ENCODE measurements at places on chromosomes 16 and 17.

- no peak for DNase-seq
Observed at GRCh38 chr17:78105551-78105950, 23.0 kb downstream of the TMC6 start.

DNA sequence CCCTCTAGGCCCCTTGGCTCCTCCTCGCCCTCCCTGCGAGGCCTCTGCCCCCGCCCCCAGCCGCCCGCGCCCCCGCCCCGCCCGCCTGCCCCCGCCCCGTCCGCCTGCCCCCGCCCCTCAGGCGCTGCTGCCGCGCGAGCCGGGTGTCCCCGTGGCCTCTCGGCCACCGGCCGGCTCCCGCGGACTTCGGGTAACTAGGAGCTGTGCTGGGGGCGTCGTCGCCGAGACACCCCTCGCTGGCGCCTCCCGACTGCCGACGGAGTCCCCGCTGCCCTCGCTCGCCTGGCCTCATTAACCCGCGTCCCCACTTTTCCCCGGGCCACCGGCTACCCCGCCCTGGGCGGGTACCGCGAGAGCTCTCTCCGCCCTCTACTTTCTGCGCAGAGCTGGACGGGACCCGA, at the start of gene TLCD1:
Gene TLCD1 (minus strand): TSS at position 8 of the 401 bp plus-strand sequence. CDS start 136 bp downstream, outside the sequence.
- peak; percentile 64 for DNase-seq

DNA sequence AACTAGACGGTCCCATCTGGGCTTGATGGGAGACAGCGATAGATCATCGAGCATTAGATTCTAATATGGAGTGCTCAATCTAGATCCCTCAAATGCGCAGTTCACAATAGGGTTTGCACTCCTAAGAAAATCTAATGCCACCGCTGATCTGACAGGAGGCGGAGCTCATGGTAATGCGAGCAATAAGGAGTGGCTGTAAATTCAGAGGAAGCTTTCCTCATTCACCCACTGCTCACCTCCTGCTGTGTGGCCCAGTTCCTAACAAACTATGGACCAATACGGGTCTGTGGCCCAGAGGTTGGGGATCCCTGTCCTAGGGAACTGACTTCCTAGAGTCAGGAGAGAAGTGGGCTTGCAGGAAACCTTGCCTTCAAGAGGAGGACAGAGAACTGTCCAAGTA, 25.2 kb upstream of the AMZ2 start:
- DNase-seq = no peak

DNA sequence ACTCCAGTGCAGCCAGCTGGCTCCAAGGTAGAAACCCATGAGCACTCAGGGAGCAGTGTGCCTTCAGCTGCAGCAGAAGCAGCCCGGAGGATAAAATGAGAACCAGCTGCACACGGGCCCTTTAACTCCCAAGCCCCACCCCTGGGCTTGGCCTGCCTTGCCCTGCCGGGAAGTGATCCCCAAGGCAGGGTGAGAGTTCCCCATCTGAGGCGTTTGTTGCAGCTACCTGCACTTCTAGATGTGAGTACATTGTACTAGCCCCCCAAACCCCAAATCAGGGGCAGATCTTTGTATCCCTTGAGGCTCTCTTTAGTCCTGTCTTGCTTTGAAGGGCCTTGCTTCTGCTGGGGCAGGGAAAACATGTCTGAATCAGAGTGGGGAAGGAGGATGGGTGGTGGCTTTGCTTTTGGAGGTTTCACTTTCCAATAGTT, at the start of gene MVP:
Gene MVP (plus strand): TSS at position 192 of the 431 bp plus-strand sequence. CDS start 10,088 bp downstream, outside the sequence.
- peak; percentile 71 for DNase-seq

DNA sequence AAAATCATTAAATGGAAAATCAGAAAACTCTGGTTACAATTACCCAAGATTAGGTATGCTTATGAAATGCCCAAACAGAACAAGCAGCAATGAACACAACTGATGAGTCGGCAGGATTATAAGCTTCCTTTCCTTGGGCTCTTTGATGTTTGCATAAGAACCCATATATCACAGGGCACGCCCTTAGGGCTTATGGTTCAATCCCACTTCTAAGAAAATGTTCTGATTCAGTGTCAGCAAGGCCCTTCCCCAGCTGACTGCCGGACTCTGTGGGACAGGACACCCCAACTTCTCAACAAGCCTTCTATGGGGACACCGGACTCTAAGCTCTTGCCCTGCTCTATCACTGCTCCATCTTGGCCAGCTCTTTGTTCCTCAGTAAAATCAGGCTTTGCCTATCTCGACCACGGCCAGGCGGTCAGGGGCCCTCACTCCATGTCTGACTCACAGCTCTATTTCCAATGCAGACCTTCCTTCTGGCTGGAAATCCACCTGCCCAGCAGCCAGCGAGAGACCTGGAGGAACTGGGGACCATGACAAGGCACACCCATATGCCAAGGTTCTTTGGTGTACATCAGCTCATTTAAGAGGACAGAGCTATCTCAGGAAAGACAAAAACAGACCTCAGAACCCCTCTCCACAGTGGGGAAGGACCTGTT, 26.8 kb downstream of the LITAFD start:
- DNase-seq = no peak

DNA sequence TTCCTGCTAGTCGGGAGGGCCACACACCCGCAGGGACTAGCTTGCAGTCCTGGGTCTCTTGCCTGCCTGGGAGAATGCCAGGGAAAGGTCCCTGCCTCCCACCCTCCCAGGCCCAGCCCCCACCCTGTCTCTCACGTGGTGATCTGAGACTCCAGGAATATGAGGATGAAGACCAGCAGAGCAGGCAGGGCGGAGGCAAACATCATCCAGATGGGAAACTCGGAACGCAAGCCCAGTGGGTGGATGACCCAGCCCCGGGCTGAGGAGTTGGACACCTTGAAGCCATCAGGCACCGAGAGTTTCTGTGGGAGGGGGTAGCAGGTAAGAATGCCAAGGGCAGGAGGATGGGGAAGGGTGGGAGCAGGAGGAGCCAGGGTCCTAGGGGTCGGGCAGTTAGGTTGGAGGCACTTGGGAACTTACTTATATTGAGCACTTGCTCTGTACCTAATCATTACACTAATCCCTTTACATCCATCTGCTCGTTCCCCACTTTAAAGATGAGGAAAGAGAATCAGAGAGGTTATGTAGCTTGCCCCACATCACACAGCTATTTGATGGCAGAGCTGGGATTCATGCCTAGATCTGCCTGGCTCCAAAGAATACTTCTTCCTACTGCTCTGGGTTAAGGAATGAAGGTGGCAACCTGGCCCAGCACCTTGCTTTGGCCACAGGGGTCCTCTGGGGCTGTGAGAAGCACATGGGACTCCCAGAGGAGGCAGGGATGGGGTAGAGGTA, 13.4 kb downstream of the SLC4A1 start:
- DNase-seq = no peak

DNA sequence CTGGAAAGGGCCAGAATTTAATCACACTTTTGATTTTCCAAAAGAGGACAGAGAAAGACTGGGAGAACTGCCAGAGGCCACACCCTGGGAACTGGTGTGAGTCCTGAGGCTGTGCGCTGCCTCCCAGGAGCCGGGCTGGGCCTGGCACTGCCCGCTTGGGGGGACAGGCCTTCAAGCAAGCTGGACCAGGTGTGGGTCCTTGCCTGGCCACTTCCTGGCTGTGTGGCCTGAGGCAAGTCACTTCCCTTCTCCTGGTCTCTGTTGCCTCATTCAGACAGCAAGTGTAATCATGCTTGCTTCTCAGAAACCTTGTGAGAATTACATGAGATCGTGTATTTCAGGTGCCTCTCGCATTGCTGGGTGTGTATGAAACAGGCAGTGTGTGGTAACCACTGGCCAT, 143.0 kb downstream of the SNX29 start:
- DNase-seq = no peak

DNA sequence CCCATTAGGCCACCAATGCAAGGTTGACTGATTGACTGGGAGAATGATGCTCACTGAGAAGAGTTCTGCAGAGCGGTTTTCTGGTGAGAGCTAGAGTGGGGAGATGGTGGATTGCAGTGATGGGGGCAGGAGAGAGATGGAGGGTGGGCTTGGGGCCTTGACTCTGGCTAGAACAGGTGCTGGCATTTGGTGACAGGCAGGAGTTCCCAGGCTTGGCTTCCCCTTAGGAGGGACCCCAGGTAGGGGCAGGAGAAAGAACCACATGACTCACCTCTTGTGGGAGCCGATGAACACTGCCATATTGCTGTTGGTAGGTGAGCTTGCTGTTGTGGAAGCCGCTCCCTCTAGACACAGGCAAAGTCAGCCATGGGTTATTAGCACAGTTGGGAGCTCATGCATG, 8.0 kb downstream of the CD300LB start:
- no peak for DNase-seq

- DNase-seq = no peak
Observed at GRCh38 chr17:66494023-66494803, 191.8 kb downstream of the PRKCA start.

DNA sequence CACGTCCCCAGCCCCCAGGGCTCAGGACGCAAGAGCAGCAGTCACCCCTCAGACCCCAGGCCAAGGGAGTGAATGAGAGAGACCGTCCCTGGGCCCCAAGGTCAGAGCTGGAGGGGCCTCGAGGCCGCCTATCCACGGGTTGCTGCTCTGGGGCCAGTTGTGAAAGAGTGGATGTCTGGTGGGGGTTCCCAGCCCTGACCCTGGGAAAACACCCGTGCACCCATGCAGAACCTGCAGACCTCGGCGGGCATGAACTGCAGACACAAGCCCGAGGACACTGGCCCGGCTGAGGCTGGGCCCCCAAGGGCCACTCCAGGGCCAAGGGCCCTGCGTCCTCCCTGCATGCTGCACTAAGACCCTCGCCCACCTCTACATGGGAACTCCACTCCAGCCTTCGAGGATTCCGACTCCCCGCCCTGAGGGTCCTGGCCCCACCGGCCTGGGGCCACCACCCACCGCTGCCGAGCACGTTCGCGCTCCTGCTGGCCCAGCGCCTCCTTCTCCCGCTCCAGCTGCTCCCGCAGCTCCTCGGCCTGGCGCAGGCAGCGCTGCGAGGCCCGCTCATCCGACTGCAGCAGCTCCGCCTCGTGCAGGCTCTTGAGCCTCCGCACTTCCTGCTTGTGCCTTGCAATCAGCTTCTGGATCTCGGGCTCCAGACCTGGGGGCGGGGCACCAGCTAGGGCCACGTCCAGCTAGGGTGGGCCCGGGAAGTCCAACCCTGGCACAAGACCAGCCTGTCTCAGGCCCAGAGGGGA, 27.6 kb upstream of the AATK start:
- no peak for DNase-seq

- no peak for DNase-seq
Observed at GRCh38 chr17:81025741-81026129, 9.2 kb upstream of the BAIAP2 start.

DNA sequence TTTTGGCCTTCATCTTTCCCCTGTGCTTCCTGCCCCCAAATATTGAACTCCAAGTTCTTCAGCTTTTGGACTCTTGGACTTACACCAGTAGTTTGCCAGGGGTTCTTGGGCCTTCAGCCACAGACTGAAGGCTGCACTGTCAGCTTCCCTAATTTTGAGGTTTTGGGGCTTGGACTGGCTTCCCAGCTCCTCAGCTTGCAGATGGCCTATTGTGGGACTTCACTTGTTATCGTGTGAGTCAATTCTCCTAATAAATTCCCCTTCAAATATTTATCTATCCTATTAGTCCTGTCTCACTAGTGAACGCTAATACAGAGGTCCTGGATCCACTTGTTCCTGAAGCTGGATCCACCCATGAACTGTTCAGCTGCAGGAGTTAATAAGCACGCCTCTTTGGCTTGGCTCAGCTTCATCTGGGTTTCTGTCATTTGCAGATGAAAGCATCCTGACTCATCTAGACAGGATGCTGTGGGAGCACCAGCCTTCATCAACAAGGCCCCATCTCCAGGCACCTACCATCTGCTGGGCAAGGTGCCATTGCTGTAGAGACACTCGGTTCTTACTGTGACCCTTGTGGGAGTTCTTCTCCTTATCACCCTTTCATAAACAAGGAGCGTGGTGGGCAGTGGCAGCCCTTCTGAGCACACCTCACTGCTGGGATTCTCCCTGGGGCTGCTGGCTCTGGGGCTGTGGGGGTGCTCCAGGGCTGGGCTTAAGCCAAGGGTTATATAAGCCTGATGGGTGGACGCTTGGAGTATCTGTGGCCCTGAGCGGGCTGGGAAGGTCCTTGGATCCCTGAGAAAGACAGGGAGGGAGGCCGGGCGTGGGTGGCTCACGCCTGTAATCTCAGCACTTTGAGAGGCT, 23.1 kb downstream of the LAT start:
- DNase-seq = no peak
